ENCODE measurements at places on chromosomes 13 and 19.

DNA sequence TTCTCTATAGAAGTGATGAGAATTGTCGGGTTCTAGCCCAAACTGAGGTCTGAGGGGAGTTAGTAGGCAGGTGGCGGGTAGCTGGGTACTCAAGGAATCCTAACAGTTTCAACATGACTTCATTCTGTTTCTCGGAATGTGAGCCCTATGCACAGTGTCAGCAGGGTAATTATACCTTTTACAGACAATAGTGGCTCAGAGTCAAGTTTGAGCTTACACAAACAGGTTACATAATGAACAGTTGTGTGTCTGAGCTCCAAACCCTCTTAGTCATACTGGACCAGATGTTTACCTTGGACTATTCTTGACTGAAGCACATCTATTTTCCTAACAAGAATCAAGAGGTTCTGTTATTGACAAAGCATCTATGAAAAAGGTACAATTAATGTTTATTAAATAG lies 1066.7 kb upstream of the PCDH20 start:
- no peak for DNase-seq

DNA sequence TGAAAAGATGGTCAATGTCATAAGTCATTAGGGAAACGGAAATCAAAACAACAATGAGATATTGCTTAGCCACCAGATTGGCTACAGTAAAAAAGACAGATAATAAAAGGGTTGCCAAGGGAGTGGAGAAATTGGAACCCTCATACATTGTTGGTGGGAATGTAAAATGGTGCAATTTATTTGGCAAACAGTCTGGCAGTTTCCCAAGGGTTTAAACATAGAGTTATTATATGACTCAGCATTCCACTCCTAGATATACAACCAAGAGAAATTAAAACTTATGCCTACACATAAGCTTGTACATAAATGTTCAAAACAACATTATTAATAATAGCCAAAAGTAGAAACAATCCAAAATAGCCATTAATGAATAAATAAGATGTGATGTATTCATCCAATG lies 9.9 kb upstream of the ZNF227 start:
- no peak for DNase-seq

DNA sequence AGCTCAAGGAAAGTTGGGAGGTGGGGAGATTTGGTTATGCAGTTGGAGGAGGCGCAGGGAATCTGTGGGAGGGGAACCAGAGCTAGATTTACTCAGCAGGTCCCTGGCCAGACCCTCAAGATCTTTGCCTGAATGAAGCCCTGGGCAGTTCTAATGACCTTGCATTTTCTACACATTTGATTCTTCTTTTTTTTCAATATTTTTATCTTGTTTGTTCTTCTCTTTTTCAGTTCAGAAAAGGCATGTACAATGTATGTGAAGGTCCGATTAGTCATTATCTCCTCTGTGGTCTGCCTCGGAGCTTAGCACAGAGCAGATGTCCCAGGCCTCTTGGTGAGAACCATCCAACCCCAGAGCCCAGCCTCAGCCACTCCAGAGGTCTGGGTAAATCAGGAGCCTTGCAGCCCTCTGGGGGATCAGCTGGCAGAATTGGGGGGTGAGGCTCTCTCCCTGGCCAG lies 24.2 kb downstream of the SERP2 start:
- DNase-seq = no peak

DNA sequence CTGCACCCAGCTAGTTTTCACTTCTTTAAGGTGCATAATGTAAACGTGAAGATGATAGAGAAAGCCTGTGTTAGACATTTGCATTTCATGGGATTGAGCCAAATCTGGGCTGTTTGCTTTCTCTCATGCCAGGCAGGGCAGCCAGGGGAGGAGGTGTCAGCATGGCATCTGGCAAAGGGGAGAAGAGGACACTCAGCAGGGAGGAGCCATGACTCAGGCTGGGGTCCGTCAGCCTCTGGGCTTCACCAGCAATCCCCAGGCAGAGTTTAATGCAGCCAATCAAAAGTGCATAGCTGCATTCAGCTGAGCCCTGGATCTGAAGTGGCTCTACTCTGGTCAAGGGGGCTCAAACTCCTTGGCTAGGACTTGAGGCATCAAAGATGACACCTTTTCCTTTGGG lies 23.5 kb downstream of the EBPL start:
- no peak for DNase-seq

DNA sequence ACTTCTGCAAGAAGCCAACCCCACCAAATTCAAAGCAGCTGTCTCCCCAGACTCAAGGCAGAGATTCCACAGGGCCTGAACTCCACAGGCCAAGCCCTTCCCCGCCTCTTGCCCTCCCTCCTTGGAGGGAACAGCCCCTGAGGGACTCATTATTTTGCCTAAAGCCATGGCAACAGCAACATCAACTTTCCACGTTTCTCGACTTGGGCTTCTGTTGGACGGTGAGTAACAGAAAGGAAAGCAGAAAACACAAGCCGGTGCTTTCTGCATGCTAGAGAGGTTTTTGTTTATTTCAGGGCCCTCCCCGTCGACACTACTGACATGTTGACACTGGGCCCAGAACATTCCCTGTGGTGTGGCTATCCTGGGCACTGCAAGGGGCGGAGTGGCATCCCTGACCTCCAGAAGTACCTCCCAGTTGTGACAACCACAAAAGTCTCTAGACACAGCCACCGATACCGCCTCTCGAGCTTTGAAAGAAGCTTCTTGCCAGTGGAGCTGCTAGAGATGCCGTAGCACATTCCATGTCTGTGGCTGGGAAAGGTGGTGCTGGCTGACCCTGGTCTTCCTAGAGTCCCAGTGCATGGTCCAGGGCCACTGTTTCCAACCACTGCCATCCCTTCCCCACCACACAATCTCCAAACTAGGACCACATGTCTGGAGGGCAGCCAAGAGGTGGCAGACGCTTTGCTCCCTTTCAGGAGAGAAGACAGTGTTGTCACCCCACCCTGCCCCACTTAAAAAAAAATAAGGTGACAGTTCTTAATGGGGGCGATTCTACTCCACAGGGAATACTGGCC lies 12.8 kb downstream of the CAPS start:
- no peak for DNase-seq

DNA sequence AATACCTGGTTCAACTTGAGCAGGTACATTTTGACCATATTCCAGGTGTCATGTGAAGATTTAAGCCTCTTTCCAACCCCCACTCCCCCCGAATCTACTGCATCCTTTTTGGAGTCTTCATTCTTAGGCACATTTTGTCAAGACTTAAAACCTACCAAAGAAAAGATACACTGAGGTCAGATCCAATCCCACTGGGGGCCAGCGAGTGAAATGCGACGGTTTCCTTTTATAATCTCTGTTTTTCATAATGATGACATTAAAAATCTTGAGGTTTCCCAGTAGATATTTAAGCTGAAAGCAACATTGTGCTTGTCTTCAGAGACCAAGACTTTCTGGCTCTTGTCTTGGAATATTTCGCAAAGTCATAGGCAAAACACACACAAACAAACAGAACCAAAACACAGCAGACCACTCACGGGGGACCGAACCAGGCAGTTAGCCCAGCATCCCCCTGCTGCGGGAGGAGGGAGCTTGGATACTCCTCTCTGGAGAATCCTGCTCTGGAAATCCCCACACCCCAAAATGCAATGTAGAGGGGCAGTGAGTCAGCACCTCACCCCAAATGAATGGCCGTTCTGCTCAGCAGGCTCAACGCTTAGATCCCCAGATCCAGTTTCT lies 506 bp upstream of the GAS6 start:
- no peak for DNase-seq

DNA sequence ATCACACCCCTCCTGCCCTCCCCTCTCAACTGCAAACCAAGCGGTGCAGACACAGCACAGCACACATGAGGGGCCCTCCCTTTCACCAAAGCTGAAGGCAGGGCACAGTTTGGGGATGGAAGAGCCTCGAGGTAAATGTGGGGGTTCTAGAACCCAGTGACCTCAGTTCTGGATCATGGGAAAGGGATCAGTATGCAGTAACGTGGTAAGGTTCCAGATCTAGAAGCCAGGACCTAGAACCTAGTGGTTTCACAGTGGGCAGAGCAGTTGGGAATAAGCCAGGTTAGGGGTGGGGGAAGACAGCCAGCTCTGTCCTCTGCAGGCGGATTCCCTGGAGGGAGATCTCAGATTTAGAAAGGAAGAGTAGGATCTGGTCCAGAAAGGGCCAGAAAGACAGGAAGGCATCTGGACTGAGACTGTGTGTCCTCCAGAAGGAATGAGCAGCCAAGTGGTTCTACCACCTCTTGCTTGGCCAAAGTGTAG lies 3.1 kb downstream of the FTL start:
- DNase-seq = no peak

GRCh38 chr13:109157275-109157674 lies 527.9 kb downstream of the MYO16 start:
- DNase-seq = no peak

- no peak for DNase-seq
These were observed 52.3 kb downstream of the TMEM255B start for GRCh38 chr13:113811081-113811928.

- DNase-seq = no peak
These were observed 358.5 kb downstream of the MYO16 start for GRCh38 chr13:108987944-108988343.

DNA sequence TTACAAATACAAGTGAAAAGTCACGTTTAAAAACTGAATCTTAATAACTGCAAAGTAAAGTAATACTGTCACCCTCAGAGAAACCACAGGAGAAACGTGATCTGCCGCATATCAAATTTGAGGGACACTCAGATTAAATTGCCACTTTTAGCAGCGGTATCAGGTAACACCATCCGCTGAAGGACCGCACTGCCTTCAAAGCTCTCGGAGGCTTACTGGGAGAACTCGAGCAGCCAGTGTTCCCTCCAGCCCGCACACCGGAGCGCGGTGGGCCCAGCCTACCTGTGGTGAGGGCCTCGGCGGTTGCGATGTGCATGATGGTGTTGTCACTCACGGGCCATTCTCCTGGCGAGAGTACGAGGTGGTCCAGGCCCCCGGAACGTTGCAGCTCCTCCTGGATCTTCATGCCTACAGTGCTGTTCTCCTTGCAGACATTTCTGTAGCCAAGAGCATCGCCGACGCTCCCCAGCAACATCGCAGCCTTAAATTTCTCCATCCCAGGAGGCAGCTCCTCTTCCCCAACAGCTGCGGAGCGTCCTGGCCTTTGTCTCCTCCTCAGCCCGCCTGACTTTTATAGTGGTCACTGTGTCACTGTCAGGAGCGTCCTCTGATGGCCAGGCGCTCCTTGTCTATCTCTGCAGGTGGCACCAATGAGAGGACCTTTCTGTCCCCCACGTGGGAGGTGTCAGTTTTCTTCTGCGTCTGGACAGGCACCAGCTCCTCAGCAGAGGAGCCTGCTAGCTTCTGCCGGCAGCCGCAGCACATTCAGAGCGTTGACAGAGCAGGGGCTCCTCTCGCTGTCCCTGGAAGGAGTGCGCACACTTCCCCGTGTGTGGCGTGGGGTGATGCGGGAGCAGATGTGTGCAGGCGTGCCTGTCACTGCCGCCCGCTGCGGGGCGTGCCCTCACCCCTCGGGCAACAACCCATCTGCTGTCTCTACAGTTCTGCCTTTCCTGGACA lies at the start of gene ADPRHL1:
TSS of gene ADPRHL1 (minus strand) at position 547 of the 960 bp plus-strand sequence. CDS start at position 496, 51 bp downstream.
- DNase-seq = no peak

GRCh38 chr13:40600149-40600751 lies 66.2 kb downstream of the FOXO1 start:
- DNase-seq = no peak

DNA sequence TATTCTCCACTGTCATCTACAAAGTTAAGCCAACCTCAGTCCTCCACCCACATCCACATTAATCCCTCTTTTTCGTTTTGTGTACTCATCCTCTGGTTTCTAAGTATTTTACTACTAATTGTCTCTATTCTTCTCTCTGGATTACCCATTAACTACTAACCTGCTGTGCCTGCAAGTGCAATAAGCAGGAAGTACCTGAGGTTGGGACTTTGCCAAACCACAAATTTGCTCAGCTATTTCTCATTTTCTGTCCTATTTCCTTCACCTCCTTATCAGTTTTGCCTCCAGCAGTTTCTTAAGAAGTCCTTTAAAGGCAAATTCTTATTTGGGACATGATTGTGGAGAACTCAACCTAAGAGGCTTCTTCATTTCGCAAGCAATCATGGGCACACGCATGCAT lies 1708.9 kb downstream of the SLITRK5 start:
- DNase-seq = no peak

DNA sequence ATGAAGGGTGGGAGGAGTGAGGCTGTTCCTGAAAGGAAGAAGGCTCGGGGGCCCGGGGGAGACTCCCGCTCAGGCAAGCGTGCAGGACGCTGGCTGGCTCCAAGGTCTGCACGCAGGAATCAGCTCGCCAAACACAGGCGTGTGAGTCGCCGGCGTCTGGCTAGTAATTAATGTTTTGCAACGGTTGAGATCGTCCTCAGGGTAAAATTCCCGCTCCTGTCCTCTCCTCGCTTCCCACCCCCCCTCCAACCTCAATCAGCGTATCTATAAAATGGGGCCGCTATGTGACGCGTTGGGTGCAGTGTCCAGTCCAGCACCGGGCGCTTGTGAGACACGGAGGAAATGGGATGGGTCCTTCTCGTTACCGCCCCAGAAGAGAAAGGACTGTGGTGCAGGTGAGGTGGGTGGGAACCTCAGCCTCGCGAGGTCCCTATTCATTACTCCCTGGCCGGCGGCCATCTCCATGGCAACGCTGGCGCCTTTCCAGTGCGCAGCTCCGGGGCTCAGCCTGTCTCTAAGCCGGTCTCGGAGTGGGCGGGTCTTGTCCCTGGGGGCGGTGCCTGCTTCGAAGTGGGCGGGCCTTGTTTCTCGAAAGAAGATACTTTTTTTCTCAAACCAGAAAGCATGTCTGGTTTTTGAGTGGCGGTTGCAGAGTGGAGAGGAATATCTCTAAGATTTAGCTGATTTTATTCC lies 6.5 kb upstream of the ZNF579 start:
- peak; percentile 98 for DNase-seq

DNA sequence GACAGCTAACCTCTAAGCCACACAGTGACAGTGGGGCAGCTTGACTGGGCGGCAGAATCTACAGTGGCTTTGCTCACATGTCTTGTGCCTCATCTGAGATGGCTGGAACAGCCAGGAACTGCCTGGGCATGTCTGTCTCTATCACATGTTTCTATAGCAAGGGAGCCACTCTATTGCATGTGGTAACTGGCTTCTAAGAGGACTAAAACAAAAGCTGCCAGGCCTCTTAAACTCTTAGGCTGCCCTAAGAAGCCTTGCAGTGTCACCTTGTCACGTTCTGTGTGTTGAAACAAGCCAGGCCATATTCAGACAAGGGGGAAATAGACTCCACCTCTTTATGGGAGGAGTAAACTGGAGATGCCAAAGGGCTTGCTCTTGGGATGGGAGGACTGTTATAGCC lies 122.9 kb upstream of the MAB21L1 start:
- DNase-seq = no peak
